GM23248 (cell line): ENCODE measurements at places on chromosomes 2 and 18. TPM values are rescaled to one million over a fixed set of nuclear protein-coding genes. Genes with fewer than 3 reads are reported as not detected.
A peak's percentile ranks its signal among the peaks of the same experiment; 100 is the strongest.

RNF125 gene
- total RNA-seq, result 0.32 and 1.4 TPM in 2 replicates

POMC gene
- total RNA-seq, result 2.5 and 5.8 TPM in 2 replicates

DNA sequence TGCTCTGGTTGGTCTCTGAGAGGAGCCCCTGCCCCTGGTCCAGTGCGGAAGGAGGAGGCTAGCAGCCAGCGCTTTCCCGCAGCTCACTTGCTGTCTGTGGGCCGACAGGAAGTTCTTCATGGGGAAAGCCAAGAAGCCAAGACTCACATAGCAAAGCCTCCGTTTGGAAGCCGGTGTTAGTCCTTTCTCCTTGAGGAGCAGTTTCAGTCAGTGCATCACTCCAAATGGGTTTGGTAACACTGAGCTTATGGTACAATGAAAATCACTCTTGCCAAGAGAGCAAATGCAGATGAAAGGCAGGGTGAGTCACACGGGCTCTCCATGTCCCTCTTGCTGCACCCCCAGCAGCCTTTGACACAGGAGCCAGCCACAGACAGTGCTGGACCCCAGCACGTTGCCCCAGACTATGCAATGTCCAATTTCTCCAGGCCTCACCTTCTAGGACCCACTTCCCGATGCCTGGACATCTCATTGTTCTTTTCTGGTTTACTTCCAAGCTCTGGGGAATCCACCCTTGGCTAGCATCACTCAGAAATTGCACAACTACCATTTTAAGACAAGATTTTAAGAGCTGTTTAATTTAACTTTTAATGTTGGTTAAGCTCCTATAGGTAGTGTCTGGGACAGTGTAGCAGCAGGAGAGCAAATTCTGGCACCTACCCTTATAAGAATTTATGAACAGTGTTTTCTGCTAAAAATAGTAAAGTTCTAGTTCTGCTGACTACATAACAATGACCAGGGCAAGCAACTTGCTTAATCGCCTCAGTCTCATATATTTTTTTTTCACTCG, 174.9 kb downstream of the ASB1 start:
- no peak overlapping the region for H3K4me3 ChIP-seq
- peak overlapping the region; percentile 59 for H3K27ac ChIP-seq
- H3K4me1 ChIP-seq, result peaks cover 32% of the 10 kb centered on the region
- peak; percentile 92 for DNase-seq
- no peaks in the 10 kb centered on the region for H3K36me3 ChIP-seq

DNA sequence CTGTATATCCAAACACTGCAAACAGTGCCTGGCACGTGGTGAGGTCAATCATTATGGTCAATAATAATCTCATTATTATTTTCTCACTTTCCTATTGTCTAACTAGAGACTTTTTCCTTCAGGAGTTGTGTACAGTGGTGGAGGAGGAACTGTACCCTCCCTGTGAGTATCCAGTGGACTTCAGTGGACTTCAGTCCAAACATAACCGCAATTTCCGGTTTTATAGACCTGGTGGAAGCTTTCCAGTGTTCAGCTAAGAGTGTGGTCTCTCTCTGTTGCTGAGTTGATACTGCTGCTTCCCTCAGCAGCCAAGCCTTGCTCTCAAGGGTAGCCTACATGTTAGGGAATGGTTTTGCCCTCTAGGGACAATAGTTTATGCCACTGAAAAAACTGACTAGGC, 447.1 kb downstream of the TMEM182 start:
- H3K4me3 ChIP-seq, result no peak overlapping the region
- no peak overlapping the region for H3K27ac ChIP-seq
- H3K27me3 ChIP-seq, result no peaks in the 10 kb centered on the region
- H3K36me3 ChIP-seq, result no peaks in the 10 kb centered on the region

GRCh38 chr2:137968477-137969417, 4.5 kb downstream of the HNMT start:
- peak overlapping the region; percentile 38 for H3K27ac ChIP-seq
- no peak overlapping the region for H3K4me3 ChIP-seq
- H3K36me3 ChIP-seq, result no peaks in the 10 kb centered on the region
- peaks cover 32% of the 10 kb centered on the region for H3K4me1 ChIP-seq
- H3K27me3 ChIP-seq, result no peaks in the 10 kb centered on the region

- H3K27me3 ChIP-seq, result no peaks in the 10 kb centered on the region
- no peak overlapping the region for H3K27ac ChIP-seq
- H3K4me1 ChIP-seq, result peaks cover 42% of the 10 kb centered on the region
- H3K36me3 ChIP-seq, result no peaks in the 10 kb centered on the region
Measured at GRCh38 chr2:188522517-188522916, 230.8 kb downstream of the GULP1 start.

DNA sequence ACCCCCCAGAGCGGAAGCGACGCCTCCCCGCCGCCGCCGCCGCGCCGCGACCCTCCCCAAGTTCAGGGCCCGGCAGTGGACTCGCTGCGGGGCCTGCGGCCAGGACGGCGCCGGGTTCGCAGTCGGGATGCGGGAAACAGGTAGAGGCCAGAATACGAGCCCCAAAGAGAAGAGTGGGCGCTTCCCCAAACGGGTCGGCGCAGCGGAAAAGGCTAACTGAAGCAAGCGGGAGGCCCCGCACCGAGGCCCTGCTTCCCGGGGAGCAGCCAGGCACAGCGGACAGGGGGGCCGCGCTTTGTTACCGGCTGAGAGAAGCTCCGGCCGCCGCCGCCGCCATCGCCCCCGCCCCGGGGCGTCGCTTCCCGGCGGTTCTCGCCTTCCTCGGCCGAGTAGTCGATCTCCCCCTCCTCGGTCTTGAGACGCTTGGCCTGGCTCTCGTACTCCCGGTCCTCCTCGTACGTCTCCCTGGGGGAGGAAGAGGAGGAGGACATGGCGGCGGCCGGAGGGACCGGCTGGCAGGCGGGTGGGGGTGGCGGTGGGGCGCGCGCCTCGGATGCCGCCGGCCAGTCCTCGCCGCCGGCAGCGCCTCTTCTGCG, 494 bp downstream of the HNRNPLL start:
- H3K36me3 ChIP-seq, result no peaks in the 10 kb centered on the region
- peak overlapping the region; percentile 82 for H3K27ac ChIP-seq
- no peaks in the 10 kb centered on the region for H3K27me3 ChIP-seq
- peak overlapping the region; percentile 94 for H3K4me3 ChIP-seq
- H3K4me1 ChIP-seq, result peaks cover 33% of the 10 kb centered on the region

DNA sequence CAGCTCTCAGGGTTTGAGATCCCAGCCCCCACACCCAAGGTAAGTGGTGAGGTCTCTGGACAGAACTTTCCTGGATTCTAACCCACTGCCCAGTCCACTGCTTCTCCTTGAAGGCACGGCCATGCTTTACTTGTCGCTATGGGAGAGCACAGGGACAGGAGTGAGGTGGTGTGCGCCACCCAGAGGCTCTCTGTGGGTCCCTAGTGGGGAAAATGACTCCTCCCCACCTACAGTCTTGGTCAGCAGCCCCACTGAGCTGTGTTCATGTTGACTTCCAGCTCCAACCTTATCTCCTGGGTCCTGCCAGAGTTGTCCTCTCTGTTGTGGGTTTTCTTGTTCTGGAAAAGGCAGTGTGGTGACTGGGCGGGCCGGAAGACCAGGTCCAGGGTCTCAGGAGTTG, 11.1 kb downstream of the TET3 start:
- no peaks in the 10 kb centered on the region for H3K36me3 ChIP-seq
- H3K27me3 ChIP-seq, result no peaks in the 10 kb centered on the region
- peaks cover 18% of the 10 kb centered on the region for H3K4me1 ChIP-seq
- H3K4me3 ChIP-seq, result no peak overlapping the region

DNA sequence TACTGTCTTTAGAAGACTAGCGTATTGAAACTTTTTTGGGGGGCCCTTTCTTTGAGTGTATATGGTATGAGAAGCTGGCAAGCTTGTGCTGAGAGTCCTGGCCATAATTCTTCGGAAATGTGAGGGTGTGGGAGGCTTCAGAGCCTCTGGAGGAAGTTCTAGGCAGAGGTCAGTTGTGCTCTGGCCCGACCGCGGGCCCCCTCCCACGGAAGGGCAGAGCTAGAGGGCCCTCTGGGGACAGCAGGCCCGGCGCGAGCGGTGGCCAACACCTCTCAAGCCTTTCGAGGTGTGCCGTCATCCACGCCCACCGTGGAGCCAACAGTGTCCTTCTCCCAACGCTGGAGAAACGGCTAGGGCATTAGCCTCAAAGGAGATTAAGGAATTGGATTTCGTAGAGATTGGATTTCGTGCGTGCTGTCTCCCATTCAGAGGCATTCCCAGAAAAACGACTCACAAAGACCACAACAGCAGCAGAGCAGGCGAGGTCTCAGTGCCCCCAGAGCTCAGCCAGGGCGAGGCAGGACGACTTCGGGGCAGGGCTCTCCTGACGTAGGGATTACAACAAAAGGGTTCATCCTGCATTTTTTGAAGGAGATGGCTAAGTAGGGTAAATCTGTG, 2.2 kb upstream of the MTCL1 start:
- H3K27me3 ChIP-seq, result no peaks in the 10 kb centered on the region
- no peak for DNase-seq
- H3K4me3 ChIP-seq, result no peak overlapping the region
- H3K4me1 ChIP-seq, result peaks cover 24% of the 10 kb centered on the region
- H3K36me3 ChIP-seq, result no peaks in the 10 kb centered on the region
